ENCODE measurements at places on chromosomes 13 and 19.

DNA sequence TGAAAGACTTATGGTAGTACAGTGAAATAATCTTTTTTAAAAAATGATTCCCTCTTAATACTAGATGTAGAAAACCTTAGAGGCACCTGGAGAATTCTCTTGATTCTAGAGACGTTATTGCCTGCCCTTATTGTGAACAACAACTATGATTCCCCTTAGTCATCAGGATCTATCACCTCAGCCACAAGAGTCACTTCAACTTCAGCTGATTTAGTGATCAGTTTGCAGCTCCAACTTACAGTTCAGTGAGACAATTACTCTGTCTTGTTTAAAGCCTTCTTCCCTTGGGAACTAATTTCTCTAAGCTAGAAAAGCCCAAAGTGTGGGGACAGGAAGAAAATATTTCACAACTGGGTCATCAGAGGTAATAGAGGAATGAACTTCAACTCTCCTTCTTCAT is 254.3 kb upstream of the SLITRK1 start:
- DNase-seq: no peak

GRCh38 chr13:30850204-30850866 is 55.7 kb upstream of the MEDAG start:
- no peak for DNase-seq

GRCh38 chr13:44180876-44181536 is 192.6 kb upstream of the SERP2 start:
- DNase-seq: no peak

GRCh38 chr19:17294051-17294891 is 9.0 kb downstream of the ABHD8 start:
- no peak for DNase-seq

GRCh38 chr13:96730676-96731075 is 263.6 kb downstream of the OXGR1 start:
- DNase-seq: no peak

DNA sequence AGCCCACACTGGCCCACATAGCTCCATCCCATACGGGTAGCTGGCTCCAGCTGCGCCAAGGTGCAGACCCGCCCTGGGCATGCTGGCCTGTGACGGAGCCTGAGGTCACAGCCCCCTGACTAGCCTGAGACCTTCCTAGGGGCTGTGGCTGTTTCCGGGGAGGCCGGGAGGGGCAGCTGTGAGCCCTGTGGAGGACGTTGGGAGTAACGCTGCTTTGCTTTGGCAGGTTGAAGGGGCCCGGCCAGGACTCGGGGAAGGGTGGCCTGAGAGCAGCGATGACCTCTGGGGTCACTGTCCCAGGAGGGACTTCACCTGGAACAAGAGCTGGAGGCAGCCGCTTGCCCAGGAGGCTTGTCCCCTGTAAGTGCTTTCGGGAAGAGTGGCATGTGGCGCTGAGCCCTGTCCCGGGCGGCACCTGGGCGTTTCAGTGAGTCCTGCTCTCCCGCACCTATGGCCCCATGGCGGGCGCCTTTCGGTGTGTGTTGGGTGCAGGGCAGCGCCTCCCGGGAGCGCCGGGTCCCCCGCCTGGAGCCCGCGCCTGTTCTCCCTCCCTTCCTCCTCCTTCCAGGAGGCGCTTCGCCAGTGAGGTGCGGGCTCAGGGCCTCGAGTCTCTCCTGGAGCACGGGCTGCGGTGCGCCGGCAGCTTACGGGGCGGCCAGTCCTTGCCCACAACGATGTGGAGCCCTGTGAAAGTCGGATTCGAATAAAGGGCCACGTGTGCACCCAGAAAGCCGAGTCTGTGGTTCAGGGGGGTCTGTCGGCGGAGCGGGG is 1.1 kb upstream of the FAM174C start:
- DNase-seq: no peak

DNA sequence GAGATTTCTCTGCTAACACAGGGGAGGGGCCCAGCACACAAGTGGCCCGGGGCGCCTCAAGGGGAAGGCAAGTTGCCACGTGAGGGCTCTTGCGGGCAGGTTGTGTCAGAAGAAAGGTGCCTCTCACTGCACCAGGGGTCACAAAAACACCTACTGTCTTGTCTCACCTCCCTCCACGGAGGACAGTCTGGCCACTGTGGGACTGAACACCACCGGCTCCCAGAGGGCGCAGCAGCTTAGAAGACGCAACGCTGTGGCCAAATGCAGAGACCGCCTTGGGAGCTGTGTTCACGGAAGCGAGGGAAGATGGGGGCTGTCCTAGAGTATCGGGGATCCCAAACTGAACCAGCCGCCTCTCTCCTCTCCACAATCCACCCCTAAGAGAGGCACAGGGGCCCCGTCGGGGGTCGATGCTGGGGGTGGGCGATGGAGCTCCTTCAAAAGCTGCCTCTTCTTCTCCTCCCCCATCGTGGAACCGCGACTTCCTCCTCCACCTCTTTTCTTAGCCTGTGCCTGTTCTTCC is 177.5 kb downstream of the FOXO1 start:
- no peak for DNase-seq

DNA sequence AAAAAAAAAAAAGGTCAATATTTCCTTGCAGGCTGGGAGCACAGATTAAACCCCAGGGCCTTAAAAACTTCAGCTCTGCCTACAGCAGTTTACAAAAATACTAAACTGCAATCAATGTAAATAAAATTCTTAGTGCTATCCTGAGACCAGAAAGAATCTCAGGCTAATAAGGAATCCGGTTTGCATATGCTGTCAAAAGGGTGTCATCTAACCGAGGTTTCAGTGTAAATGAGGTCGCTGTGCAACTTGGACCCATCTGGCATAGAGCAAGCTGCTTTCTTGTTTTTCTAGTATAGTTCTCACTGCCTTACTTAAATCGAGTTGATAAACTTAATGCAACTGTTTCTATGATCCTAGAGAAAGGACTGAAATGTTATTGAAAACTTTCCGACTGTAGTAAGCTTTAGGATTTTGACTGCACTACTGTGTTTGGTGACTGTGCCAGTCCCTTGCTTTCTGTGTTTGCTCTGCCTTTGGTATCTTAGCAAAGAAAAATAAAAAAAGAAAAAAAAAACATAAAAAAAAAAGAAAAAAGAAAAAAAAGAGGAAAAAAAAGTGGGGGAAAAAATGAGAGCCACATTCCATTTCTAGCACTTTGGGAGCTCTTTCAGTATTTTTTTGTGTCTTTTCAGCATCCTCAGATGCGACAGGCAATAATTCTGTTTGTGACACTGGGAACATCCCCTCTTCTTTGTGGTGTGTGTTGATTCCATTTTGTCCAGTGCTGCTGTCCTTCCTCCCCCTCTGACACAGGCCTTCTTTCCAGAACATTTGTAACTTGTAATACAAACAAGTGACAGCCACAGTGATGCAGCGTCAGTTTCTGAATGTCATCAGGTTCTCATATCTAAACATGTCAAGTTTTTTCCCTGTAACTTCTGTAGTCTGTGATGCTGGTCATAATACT is 340.5 kb downstream of the ZNF536 start:
- DNase-seq: no peak

GRCh38 chr13:113090415-113090770 is 15.2 kb upstream of the F7 start:
- no peak for DNase-seq

- DNase-seq: no peak
Measured at GRCh38 chr13:29108068-29108786, 288.1 kb downstream of the MTUS2 start.

DNA sequence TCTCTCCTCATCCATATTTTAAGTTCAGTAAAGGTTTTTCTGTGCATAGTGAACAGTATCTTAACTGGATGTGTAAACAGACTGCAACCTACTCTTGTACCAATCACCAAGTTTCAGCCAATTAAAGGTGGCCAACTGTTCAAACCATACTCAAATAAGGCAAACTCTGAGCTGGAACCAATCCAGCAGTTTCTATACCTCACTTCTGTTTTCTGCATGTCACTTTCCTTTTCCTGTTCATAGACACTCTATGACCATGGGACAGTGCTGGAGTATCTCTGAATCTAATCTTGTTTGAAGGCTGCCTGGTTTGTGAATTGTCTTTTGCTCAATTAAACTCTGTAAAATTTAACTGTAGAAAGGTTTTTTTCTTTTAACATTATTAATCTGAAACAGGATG is 470.3 kb upstream of the SLITRK6 start:
- no peak for DNase-seq

GRCh38 chr19:3065675-3066357 is 3.5 kb upstream of the TLE5 start:
- no peak for DNase-seq

DNA sequence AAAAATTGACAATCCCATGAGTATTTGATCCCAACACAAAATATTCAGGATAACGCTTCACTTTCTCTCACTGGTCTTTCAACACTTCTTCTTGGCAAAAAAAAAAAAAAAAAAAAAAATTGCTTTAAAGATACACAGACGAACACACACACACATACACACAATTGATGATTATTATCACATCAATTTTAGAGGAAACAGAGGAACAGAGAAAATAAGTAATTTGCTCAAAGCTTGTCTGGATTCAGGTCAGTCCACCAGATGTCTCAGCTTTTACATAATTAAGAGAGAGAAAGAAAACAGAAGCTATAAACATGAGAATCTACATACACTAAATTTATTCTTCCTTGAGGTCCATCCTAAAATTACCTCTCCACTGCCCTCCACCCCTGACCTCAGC is 183.4 kb downstream of the MZT1 start:
- no peak for DNase-seq

GRCh38 chr13:62087124-62087523 is 671.5 kb upstream of the PCDH20 start:
- no peak for DNase-seq

- DNase-seq: no peak
Measured at GRCh38 chr13:68168448-68168847, 938.3 kb upstream of the PCDH9 start.

- no peak for DNase-seq
Measured at GRCh38 chr13:64397701-64398100, 2832.4 kb downstream of the PCDH9 start.
